Left cardiac atrium (tissue), 4 donors: ENCODE measurements at places on chromosomes 1 and 21. TPM values are rescaled to one million over a fixed set of nuclear protein-coding genes. Genes with fewer than 3 reads are reported as not detected.

Gene ARID1A
- 34.5 TPM for total RNA-seq

Gene GCSAML
- total RNA-seq: not detected

Gene SMCP
- not detected for total RNA-seq

Gene SLC45A3
- total RNA-seq: 1.3 TPM

Gene ARTN
- total RNA-seq: 0.18 TPM

Gene SPOCD1
- 0.18 TPM for total RNA-seq

Gene ZSWIM5
- total RNA-seq: 1.5 TPM

Gene SEC16B
- 2.2 TPM for total RNA-seq

Gene TSPEAR
- 1.6 TPM for total RNA-seq

Gene GSTM3
- total RNA-seq: 68.7 TPM

Gene TAS1R1
- total RNA-seq: not detected

Gene ATAD3C
- total RNA-seq: 2.4 TPM

Gene EDARADD
- total RNA-seq: 0.35 TPM

Gene PGLYRP3
- total RNA-seq: not detected

Gene MXRA8
- total RNA-seq: 38.3 TPM

Gene SPRR4
- not detected for total RNA-seq

Gene FAM151A
- total RNA-seq: 0.15 TPM

Gene TMEM51
- total RNA-seq: 4.2 TPM

Gene THEM5
- total RNA-seq: not detected

Gene CLDN19
- not detected for total RNA-seq

Gene OR2T2
- total RNA-seq: not detected

Gene HMCN1
- 22.3 TPM for total RNA-seq

Gene FNDC5
- total RNA-seq: 74.3 TPM

Gene OR2T11
- not detected for total RNA-seq

Gene LACTBL1
- not detected for total RNA-seq

Gene CXADR
- total RNA-seq: 9.8 TPM

Gene ARHGEF19
- 2.1 TPM for total RNA-seq

Gene SLC30A10
- not detected for total RNA-seq

Gene SPRR2F
- not detected for total RNA-seq

Gene PRAMEF27
- not detected for total RNA-seq

Gene FCRL4
- total RNA-seq: not detected

Gene NBL1
- 53.0 TPM for total RNA-seq

Gene MYOG
- total RNA-seq: not detected

Gene LCE1D
- not detected for total RNA-seq

Gene ATP1A2
- 176 TPM for total RNA-seq

Gene YIPF1
- 12.9 TPM for total RNA-seq

Gene TTC22
- 0.47 TPM for total RNA-seq

Gene ALX3
- total RNA-seq: not detected

Gene TRAF5
- total RNA-seq: 5.2 TPM

Gene BMP8B
- 0.44 TPM for total RNA-seq

Gene RNU1-1
- 5,988 TPM for total RNA-seq

Gene KCNE2
- not detected for total RNA-seq

Gene FCER1G
- total RNA-seq: 35.9 TPM

Gene ADGRL4
- total RNA-seq: 34.8 TPM

Gene SMPDL3B
- 0.73 TPM for total RNA-seq

Gene MYCL
- total RNA-seq: 0.77 TPM

Gene UBXN11
- total RNA-seq: 15.7 TPM

Gene ATP1A4
- total RNA-seq: not detected

Gene F11R
- total RNA-seq: 18.0 TPM

Gene LCE6A
- total RNA-seq: not detected

Gene TPTE
- total RNA-seq: not detected

Gene CD53
- 19.8 TPM for total RNA-seq

Gene METTL25B
- total RNA-seq: 20.5 TPM

Gene KLHDC9
- total RNA-seq: 3.5 TPM

Gene RGS7
- total RNA-seq: not detected
